Activated CD8-positive, alpha-beta memory T cell treated with anti-CD3 and anti-CD28 coated beads, Interleukin-2, amount 10 ng/mL, durations not matched to agents 7 days and 5 days (primary cell): ENCODE measurements at places on chromosomes 13 and 19.

DNA sequence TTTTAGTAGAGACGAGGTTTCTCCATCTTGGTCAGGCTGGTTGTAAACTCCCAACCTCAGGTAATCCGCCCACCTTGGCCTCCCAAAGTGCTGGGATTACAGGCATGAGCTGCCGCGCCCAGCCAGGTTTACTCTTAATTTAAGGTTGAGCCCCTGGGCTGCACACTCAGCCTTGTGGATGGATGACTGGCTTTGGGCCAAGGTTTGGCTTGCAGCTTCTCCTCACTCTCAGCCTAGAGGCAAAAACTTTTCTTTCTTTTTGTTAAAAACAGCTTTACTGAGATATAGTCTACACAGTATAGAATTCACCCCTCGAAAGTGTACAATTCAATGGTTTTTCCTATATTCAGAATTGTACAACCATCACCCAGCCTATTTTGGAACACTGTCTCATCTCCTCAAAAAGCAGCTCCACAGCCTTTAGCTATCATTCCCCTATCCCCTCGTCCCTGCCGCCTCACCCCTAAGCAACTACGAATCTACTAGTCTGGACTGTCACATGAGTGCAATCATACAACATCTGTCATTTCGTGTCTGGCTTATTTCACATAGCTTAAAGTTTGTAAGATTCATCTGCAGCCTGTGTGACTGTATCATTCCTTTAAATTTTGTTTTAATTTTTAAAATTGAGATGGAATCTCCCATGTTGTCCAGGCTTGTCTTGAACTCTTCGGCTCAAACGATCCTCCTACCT is 14.5 kb upstream of the TSPAN16 start:
- DNase-seq: no peak

DNA sequence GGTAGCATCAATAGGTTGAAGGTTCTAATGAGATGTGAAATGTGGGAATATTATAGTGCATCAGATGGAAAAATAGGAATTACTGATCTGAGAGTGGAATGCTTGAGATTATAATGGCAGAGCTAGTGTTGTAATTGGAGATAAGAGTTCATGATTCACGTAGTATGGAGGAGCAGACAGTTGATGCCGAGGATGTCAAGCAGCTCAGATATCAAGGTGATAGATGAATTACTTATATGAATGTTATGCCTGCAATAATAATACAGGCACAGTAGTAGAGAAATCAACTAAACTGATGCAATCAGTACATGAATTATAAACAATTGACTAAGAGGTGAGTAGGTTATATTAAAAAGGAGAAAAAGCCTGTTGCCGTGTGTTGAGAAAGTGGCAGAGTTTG is 793.2 kb upstream of the GPC6 start:
- DNase-seq: no peak

DNA sequence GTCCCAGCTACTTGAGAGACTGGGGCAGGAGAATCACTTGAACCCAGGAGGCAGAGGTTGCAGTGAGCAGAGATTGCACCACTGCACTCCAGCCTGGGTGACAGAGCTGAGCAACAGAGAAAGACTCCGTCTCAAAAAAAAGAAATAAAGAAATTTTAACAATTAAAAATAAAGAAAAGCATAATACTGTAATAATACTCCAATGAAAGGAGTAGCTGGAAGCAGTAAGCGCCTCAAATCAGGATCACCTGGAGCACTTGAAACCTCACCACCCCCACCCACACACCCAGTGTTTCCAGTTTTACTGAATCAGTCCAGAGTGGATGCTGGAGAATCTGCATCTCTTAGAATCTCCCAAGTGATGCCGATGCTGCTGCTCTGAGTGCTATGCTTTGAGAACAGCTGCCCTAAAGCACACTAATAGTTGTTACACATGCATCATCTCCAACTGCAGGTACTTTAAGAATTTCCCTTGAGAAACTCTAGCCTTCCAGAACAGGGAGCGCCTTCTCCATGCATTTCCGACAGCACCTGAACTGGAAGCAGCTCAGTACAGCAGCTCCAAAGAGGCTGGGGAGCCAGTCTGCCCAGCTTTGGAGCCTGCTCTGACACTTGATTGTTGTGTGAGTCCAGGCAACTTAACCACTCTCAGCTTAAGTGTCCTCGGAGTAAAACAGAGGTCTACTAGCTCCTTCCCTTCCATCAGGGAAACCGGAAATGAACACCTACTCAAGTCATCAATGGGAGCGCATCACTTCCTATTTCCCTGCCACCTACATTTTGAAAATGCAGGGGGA is 2.9 kb downstream of the ABCC4 start:
- no peak for DNase-seq

- no peak for DNase-seq
Observed at GRCh38 chr19:47897861-47898260, 11.7 kb upstream of the SULT2A1 start.
